ENCODE measurements at places on chromosomes 5 and 9. TPM values are rescaled to one million over a fixed set of nuclear protein-coding genes. Genes with fewer than 3 reads are reported as not detected.

Gene PCDHGA10
- 4.4 TPM for total RNA-seq

Gene PTPA
- total RNA-seq: 121 TPM

DNA sequence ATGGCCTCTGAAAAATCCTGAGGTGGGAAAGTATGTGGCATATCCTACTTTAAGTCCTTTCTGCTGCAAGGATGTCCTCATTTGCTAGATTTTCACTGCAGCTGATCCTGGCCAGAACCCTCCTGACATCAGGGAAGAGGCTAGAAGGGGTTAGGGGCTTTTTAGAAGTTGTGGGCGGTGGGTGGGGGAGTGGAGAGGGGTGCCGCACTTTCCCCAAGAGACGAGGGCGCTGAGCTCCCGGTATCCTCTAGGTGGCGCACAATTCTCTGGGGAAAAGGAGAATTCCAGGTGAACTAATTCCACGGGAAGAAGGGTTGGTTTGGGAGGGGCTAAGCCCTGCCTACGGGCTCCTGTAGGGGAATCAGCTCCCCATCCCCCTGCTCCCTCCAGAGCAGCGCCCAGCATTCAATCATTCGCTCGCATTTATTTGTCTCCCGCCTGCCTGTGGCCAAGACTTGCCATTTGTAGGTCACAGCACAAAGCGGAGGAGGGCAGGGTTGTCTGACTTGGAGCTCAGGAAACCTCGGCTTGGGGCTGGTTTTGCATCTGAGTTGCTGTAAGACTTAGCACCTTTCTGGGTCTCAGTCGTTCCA is 42.9 kb upstream of the HAND1 start:
- H3K27me3 ChIP-seq: peaks cover 4% of the 10 kb centered on the region
- no peak overlapping the region for H3K27ac ChIP-seq
- H3K36me3 ChIP-seq: no peaks in the 10 kb centered on the region
- H3K4me1 ChIP-seq: no peaks in the 10 kb centered on the region
- no peak overlapping the region for H3K4me3 ChIP-seq

GRCh38 chr5:10645146-10645545 is 81.3 kb downstream of the ANKRD33B start:
- DNase-seq: no peak
- H3K27me3 ChIP-seq: no peaks in the 10 kb centered on the region
- no peak overlapping the region for H3K4me3 ChIP-seq

DNA sequence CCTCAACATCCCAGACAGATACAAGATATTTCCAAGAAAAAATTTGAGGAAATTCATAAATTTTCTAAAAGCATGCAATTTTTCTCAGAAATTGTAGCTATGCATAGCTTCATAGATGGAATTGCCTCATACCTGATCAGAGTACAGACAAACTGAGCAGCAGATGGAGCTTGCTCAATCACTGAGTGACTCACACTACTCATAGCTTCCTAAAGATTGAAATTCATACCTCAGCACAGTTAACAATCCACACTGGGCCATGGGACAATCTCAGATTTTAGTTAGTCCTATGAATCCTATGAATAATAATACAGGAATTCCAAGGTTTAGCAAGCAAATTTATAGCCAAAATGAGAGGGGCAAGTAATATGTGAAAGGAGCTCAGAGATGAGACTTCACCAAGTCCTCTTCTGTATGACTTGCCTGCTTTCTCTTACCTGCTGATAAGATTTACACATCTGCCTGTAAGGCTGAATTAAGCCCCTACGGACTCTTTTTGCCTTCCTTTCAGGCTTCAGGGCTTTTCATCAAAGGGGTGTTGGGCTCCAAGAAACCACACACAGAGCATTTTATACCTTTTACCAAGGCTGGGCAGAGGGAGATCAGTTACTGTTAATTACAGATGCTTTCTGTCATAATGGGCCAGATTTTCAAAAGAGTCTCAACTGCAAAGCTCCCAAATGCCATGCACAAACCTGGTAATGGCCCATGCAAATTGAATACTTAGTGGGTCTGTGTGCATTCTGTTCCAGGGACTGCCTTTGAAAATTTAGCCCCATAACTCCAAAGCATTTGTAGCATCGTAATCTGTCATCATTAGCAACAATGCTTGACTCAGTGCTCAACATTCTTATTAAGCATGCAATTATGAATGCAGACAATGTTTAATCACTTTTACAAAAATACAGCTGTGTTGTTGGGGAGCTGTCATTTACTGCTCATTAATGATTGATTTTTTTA is 439.3 kb downstream of the DTWD2 start:
- H3K27ac ChIP-seq: no peak overlapping the region
- no peaks in the 10 kb centered on the region for H3K36me3 ChIP-seq
- no peak for DNase-seq
- no peaks in the 10 kb centered on the region for H3K27me3 ChIP-seq

DNA sequence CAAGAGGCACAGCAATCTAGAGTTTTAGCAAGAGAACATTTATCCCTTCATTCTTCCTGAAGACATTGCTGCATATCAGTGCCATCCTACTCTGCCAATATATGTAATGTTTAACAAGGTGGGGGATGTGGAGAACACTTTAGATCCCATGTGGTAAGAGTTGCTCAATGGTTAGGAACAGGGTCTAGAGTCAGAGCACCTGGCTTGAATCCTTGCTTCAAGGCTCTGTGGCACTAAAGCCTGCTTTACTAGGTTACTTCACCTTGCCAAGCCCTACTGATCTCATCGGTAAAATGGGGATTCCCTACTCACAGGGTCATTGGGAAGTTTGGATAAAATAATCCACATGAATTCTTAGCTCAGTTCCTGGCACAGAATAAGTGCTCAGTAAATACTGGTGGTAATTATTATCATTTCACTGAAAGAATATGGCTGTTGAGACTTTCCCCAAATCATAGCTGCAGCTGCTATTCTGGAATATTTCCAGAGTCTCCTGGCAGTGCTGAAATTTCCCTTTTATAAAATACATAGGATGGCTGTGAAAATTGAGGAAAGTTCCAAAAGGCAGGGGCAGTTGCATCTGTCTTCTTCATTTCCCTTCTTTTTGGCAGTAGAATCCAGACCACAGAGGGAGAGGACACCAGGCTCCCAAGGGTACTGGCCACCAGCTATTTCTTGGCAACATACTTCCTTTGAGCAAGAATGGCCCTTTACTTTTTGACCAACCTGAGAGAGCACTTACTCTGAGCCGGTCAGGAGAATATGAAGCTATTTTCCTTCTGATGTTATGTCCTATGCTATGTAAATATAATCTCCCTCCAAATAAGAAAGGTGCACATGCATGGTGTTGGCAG is 142.8 kb downstream of the PALM2AKAP2 start:
- H3K27me3 ChIP-seq: no peaks in the 10 kb centered on the region
- peaks cover 20% of the 10 kb centered on the region for H3K4me1 ChIP-seq
- no peak for DNase-seq
- H3K4me3 ChIP-seq: no peak overlapping the region
- H3K36me3 ChIP-seq: no peaks in the 10 kb centered on the region

DNA sequence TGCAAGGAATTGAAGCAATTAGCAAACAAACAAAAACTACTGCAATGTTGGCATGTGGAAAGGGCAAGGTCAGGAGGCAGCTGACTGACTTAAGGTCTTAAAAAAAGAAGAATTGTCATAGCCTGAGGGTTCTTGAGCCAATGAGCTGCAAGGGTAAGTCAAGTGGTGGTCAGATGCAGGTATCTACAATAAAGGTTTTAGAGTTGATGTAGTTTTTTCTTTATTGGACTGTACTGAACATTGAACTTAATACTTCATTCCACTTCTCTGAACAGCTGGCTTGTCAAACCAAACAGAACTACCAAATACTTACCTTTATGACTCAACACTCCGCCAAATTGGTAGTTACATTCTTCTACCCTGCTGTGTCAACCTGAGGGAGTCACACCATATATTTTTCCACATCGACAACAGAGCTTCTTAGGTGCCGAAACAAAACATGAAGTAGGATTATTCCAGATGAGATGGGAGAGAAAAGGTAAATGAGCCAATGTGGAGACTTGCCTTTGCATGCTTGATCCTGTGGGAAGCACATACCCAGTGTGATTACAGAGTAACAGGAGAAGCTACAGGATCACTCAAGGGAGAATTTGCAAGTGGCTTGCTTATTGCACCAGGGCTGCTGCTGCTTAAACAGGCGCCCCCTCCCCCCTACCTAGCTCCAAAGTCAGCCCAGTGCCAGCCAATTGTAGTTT is 35.3 kb downstream of the EQTN start:
- H3K27me3 ChIP-seq: peaks cover 11% of the 10 kb centered on the region
- no peak overlapping the region for H3K4me3 ChIP-seq
- no peak overlapping the region for H3K27ac ChIP-seq
- no peaks in the 10 kb centered on the region for H3K36me3 ChIP-seq

DNA sequence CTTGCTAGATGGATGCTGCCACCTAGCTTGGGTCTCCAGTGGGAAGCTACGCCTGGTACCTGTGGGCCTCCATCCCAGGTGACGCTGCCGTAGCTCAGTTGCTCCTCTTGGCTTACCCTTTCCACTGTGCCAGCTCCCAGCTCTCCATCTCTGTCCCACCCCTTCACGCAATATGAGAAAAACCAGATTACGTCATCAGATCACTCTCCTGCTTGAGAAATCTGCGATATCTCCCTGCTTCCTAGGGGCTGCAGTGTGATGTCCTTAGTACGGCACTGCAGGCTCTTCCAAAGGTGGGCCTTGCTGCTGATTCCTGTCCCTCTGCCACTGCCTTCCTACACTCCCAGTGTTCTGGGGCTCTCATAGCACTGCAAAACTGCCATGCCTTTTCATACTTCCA is 28.9 kb downstream of the NSG2 start:
- H3K4me3 ChIP-seq: no peak overlapping the region
- H3K4me1 ChIP-seq: no peaks in the 10 kb centered on the region
- no peak overlapping the region for H3K27ac ChIP-seq
- DNase-seq: no peak
- no peaks in the 10 kb centered on the region for H3K36me3 ChIP-seq

- DNase-seq: no peak
- H3K4me3 ChIP-seq: no peak overlapping the region
- H3K36me3 ChIP-seq: no peaks in the 10 kb centered on the region
- H3K27ac ChIP-seq: no peak overlapping the region
- H3K27me3 ChIP-seq: no peaks in the 10 kb centered on the region
These were observed 47.4 kb downstream of the RNF180 start for GRCh38 chr5:64213011-64213410.

GRCh38 chr9:81225596-81225995 is 463.8 kb downstream of the TLE1 start:
- H3K27ac ChIP-seq: no peak overlapping the region
- no peaks in the 10 kb centered on the region for H3K27me3 ChIP-seq
- H3K4me1 ChIP-seq: no peaks in the 10 kb centered on the region
- H3K4me3 ChIP-seq: no peak overlapping the region
- no peak for DNase-seq

Data from endothelial cell of umbilical vein (primary cell).